Ureter (tissue), 1 donor: ENCODE measurements at places on chromosomes 1 and 21. TPM values are rescaled to one million over a fixed set of nuclear protein-coding genes. Genes with fewer than 3 reads are reported as not detected.
A peak's percentile ranks its signal among the peaks of the same experiment; 100 is the strongest.

PLA2G2C gene
- total RNA-seq: not detected

GRCh38 chr1:40711465-40712404 lies 20.2 kb downstream of the NFYC start:
- peak; percentile 56 for DNase-seq

DNA sequence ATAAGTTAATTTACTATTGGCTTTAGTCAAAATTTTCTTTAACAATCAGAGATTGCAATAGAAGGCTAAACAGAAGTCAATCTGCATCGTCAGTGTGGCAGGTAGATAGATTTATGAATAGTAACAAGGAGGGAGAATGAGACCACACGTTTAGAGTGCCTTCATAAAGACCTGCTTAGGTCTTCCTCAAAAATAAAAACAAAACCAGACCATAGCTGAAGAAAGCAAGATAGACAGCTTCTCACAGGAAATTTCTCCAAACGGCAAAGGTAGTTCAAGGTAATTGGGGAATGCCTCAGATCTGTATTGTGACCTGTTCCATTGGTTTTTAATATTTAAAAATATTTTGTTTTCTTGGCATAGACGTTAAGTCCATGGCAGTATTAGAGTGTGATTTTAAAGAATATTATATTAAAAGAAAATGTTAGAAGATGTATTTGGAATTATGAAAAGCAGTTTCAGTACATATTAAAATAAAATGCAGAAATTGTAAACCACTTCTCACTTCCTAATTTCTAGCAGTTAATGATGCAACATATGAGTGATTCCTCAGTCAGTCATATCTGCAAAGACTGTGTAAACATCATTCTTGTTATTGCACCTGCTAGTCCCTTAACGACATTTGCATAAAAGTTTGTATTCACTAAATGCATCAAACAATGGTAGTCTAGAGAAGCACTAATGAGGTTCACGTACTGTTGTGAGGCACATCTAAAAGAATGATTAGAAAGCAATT lies 278.0 kb downstream of the HLX start:
- DNase-seq: no peak

GRCh38 chr21:38228115-38228514 lies 28.7 kb upstream of the KCNJ15 start:
- DNase-seq: no peak

DNA sequence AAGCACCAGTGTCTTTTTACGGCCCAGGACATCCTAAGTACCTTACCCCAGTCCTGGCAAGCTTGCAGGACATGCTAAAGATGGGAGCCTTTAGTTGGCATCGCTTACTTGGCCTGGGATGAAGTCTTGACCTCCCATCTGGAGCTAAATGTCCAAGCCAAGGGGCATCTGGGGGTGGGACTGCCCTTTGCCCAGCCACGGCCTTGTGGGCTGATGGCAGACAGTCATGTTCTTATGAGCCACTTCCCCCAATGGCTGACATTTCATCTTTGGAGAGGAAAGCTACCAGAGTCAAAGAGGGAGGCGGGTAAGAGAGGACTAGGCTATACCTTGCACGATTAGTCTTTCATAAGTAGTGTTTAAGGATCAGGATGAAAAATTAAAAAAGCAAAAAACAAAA lies 32.2 kb downstream of the OPTC start:
- no peak for DNase-seq

UBASH3A gene
- total RNA-seq: 1.4 TPM

FCRL5 gene
- total RNA-seq: 3.8 TPM

DNA sequence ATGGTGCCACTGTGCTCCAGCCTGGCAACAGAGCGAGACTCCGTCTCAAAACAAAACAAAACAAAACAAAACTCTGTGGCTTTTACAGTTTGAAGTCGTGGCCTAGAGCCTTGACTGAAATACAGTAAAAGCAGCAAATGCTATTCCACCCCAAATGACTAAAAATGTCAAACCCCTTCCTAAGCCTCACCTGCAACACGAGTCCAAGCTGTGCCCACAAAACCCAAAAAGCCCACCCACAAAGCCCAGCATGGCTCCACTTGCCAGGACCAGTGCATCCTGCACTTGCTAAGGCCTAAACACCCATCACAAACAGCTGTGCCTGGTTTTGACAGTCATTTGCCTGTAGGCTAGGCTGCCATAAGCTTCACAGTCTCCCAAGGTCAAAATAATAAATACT lies 21.3 kb downstream of the VAV3 start:
- DNase-seq: no peak

DNA sequence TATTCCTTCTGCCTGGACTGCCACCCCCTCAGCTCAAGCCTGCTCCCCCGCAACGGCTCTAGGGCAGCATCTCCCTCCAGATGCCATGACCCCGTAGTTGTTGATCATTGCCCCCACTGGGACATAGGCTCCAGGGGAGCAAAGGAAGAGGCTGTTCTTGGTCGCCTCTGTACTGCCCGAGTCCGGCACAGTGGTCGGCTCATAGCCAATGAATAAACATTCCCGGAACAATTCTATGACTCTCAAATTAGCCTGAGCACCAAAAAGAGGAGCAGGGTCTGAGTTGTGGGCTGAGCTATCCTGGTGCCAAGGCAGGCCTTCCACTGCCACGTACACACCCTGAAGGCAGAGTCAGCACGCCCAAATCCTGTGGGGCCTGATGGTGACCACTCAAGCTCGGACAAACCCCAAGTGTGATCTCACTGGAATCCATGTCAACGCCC lies 33.1 kb downstream of the CAPZB start:
- peak; percentile 83 for DNase-seq

DNA sequence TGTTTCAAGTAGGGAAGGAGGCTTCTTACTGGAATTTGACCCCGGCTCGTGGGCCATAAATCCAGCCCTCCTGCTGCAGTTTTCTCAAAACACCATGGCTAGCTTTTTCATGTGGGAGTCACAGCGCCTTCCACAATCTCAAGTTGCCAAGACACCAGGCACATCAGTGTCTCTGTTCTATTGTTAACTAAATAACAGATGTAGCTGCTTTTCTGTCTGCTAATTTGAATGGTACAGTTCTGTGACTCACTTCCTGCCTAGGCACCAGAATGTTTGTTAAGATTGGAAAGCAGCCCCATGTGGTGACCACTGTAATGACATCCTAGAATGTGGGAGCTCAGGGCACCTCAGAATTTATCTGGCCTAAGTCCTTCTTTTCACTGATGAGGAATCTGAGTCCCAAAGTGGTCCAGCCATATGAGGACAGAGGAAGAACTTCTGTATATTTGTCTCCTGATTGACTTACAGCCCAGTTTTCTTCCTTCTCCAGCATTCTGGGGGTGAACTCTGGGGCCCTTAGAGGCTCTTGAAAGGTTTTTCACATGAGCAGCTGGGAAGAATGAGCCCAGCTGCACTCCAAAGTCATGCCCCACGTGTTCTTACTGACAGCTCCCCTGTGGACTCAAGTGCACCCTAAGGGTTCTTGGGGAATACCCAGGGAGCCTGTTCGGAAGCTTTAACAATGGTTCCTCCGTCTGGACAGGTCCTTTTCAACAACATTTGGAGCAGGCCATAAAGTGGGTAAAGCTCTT lies 27.5 kb downstream of the TRIM45 start:
- DNase-seq: no peak

HFM1 gene
- 4.4 TPM for total RNA-seq

GRCh38 chr21:29221253-29221744 lies 77.4 kb upstream of the BACH1 start:
- DNase-seq: no peak

DNA sequence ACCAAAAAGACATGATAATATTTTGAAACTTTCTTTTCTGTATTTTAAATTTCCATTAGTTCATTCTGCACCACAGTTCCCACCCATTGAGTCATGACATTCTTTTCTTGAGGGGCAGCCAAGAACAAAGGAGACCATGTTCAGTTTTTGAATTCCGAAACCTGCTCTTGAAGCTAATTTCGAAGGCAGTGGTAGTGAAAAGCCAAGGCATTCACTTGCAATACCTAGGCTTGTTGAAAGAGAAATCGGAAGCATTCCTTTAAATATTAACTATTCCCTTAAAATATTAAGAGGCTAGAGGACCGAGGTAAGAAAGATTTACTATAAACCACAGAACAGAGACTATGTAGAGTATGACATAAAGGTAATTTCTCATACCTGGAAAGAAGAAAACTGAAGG lies 256.3 kb downstream of the ADGRL2 start:
- DNase-seq: no peak

FCAMR gene
- not detected for total RNA-seq

DNA sequence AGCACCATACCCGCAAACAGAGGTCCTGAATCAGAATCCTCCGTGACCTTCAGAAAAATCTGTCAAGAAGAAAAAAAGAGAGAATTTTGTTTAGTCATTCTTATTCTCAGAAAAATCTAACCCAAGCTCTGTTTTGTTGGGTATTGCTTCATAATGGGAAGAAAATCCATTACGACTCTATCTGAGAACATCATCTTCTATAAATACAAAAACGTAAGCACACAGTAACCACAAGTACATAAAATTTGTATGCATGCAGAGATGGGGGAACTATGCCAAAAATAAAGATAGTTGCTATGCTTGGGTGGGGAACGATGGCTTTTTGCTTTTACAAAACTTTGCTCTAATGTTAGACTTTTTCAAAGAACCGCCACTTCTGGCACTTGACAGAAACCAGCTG lies 84.2 kb downstream of the ABCA4 start:
- no peak for DNase-seq

- DNase-seq: no peak
These were observed 286.0 kb downstream of the VAV3 start for GRCh38 chr1:107678993-107679392.

DNA sequence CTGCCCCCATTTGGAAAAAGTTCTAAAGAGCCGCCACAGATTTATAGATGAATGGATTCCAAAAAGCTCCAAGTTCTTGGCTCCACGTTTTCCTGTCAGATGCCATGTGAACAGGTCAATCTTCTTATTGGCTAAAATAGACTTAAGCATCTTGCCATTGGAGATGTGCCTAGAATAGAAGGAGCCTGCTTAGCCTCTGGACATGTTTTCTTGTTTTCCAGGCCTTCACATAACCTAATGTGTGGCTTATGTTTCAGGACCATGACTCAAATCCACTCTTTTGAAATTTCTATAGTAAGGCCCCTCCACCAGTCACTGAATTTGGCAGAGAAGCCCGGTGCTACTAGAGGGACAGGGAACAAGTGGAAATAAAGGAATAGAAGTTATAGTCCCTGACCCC lies 31.5 kb downstream of the PHC2 start:
- DNase-seq: no peak

- DNase-seq: no peak
These were observed 6.4 kb upstream of the TSPAN1 start for GRCh38 chr1:46168477-46168876.

DNA sequence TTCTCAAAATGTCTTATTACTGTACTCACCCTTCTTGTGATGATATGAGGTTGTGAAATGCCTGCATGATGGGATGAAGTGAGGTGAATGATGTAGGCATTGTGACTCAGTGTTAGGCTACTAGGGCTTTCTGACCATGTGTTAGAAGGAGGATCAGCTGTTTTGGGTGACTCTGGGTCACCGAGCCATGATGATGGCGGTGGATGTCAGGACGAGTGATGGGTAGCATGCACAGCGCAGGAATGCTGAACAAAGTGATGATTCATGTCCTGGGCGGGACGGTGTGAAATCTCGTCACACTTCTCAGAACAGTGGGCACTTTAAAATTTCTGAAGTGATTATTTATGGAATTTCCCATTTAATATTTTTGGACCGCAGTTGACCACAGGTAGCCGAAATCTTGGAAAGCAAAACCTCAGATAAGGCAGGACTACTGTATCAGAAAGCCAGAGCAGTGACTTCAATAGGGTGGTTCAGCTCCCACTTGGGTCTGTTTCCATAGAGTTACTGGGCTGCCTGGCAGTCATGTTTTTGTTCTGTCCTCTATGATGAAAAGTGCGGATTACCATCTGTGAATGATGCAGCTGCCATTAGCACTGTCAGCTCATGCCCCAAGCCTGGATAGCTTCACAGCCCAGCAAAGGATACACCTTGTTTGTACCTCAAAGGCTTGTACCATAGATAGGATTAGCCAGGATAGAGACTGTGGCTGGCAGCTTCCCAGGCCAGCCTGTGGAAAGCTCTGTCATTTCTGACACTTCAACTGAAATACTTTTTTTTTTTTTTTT lies 26.6 kb downstream of the IL6R start:
- DNase-seq: no peak

GRCh38 chr1:11307852-11308251 lies 34.9 kb downstream of the UBIAD1 start:
- DNase-seq: no peak

- DNase-seq: no peak
These were observed 12.4 kb downstream of the EIF4G3 start for GRCh38 chr1:21164266-21164665.

- peak; percentile 71 for DNase-seq
These were observed 24.6 kb downstream of the GALNT2 start for GRCh38 chr1:230091473-230092231.

DNA sequence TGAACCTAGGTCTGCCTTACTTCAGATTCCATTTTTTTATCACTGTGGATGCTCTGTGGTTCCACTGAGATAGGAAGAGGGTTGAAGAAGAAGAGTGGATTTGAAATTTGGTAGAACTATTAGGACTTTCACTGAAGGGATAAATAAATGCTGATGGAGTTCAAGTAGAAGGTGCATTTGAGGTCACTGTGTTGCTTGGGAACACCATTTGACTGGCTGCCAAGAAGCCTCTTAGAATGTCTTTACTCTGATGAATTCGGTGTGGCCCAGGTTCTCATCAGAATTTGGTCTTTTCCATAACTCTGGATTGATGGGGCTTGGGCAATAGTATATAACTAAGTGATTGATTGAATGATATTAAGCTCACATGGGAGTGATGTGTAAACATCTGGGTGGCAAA lies 11.9 kb downstream of the XPR1 start:
- DNase-seq: no peak

- DNase-seq: peak; percentile 71
These were observed 30.8 kb downstream of the TRIM67 start for GRCh38 chr1:231192620-231193163.

CTSE gene
- 25.3 TPM for total RNA-seq

HHIPL2 gene
- 0.62 TPM for total RNA-seq

SLC26A9 gene
- total RNA-seq: 0.13 TPM

GMEB1 gene
- 14.9 TPM for total RNA-seq

DNA sequence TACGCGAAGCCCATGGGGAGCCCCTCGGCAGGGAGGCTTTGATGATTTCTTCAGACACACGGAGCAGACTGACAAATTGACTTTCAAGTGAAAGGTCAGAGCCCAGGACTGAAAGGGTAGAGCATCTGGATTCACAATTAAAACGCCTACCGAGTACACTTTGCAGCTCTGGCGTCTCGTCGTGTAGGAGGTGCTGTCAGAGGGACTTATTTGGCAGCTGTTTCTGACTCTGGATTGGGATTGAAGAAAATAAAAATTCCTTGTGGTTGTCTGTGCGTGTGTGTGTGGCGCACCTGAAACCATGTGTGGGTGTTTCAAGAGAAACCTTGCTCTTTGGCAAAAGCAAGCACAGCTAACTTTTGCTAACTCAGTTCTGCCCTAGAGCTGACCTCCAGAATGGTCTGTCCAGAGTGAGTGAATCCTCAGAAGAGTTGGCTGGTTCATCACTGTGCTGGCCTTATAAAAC lies 348.7 kb downstream of the HLX start:
- DNase-seq: no peak

GRCh38 chr1:210600421-210601159 lies 271.9 kb downstream of the HHAT start:
- no peak for DNase-seq

GRCh38 chr1:171084091-171084490 lies 6.6 kb upstream of the FMO3 start:
- DNase-seq: no peak
